Sigmoid colon (tissue), 7 donors: ENCODE measurements at places on chromosomes 7 and 10. TPM values are rescaled to one million over a fixed set of nuclear protein-coding genes. Genes with fewer than 3 reads are reported as not detected.
A peak's percentile ranks its signal among the peaks of the same experiment; 100 is the strongest.

Gene POLD2
- total RNA-seq, result 35.4 TPM

GRCh38 chr7:156074982-156075615 lies 262.8 kb upstream of the SHH start:
- DNase-seq, result no peak
- no peak overlapping the region for H3K4me3 ChIP-seq
- no peak overlapping the region for H3K27ac ChIP-seq

DNA sequence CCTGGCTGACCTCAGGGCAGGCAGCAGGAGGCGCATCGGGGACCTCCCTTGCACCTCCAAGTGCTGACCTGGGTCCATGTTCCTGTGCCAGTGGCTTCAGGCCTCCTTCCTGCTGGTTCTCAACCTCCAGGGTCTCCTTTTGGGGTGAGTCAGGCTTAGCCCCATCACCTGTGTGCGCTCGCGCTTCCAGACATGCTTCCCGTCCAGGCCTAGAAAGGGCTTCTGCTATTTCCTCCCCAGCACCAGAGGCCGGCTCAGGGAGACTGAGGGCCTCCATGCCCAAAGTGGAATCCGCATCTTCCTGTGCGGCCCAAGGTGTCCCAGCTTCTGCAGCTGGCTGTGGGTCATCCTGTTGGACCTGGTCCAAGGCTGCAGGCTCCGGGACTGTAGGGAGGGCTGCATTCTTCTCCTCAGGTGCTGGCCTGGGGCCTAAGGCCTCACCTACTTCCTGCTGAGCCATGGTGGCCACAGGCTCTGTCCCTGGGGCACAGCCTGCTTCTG lies 5.9 kb downstream of the NACAD start:
- H3K27ac ChIP-seq, result no peak overlapping the region
- H3K36me3 ChIP-seq, result peaks cover 3% of the 10 kb centered on the region
- no peaks in the 10 kb centered on the region for H3K27me3 ChIP-seq
- DNase-seq, result peak; percentile 63
- H3K4me3 ChIP-seq, result no peak overlapping the region

Gene TWIST1
- total RNA-seq, result 1.8 TPM

- DNase-seq, result no peak
- H3K4me3 ChIP-seq, result no peak overlapping the region
- no peaks in the 10 kb centered on the region for H3K36me3 ChIP-seq
Observed at GRCh38 chr10:128489324-128490247, 363.4 kb upstream of the MKI67 start.

DNA sequence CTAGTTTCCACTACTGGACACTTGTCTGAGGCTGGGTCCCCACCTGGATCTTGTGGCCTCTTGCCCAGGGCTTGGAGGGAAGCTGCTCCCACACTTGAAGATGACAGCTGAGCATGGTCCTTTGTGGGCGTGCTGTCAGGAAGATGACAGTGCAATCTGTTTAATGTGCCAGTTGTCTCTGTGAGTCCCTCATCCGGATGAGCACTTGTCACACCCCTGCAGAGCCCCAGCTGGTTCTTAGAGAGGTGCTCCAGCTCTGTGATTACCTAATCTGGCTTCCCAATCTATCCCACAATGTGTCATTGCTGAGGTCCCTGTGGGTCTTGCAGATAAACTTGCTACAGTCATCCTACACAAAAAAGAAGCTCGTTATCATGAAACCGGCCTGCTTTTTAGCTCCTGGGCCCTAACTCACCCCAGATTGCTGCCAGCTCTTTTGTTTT lies 34.8 kb upstream of the CCSER2 start:
- no peak overlapping the region for H3K27ac ChIP-seq
- no peaks in the 10 kb centered on the region for H3K36me3 ChIP-seq
- H3K4me3 ChIP-seq, result no peak overlapping the region
- DNase-seq, result no peak
- H3K4me1 ChIP-seq, result no peaks in the 10 kb centered on the region
- no peaks in the 10 kb centered on the region for H3K27me3 ChIP-seq

DNA sequence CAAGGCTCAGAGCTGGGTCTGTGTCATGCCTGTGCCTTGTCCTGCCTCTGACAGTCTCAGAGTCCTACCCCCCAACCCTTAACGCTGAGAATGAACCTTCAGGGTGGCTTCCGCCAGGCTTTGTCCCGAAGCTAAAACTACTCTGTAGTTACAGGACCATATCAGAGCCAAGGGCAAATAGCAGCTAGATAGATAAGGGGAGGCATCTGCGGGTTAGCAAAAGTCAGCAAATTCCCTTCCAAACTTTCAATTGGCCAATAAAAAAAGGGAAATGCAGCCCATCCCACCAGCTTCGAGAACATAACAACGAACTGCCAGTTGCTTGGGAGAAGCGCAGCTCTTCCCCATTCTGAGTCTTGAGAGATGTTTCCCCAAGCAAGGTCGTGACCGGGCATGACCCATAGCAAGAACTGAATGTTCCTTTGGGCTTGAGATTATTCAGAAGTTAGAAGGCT lies 17.7 kb downstream of the CCL24 start:
- no peaks in the 10 kb centered on the region for H3K27me3 ChIP-seq
- no peak overlapping the region for H3K4me3 ChIP-seq
- peaks cover 6% of the 10 kb centered on the region for H3K4me1 ChIP-seq

DNA sequence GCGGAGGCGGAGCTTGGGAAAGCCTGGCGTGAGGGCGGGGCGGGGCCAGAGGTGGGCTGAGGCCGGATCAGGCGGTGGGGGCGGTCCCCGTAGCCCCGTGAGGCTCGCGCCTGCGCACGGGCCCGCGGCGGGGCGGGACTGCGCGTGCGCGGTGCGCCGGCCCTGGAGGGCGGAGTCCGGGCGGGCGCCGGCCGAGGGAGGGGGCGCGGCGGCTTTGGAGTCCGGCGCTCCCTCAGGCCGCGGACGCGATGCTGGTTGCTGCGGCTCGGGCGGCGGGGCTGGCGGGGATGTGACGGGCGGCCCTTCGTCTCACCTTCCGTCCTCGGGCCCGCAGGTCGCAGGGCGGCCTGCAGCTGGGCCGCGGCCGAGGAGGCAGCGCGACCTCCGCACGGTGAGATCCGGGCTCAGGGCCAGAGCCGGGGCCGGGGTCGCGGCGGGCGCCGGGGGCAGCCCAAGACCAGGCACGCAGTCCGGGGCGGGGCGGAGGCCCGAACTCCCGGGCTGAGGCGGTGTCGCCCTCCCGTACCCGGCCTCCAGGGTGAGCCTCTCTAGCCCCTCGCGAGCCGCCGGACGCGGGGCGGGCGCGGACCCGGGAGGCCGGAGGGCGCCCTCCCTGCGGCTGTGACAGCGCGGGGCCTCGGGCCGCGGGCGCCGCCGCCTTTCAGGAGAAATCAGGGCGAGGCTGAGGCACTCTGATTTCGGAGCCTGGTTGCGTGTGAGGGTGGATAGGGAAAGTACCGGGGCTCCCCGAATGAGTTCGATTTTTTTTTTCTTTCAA lies at the start of gene CCSER2:
Gene CCSER2 (plus strand): TSS at position 172 of the 778 bp plus-strand sequence. CDS start 42,464 bp downstream, outside the sequence.
- no peaks in the 10 kb centered on the region for H3K36me3 ChIP-seq
- peaks cover 36% of the 10 kb centered on the region for H3K4me1 ChIP-seq
- no peaks in the 10 kb centered on the region for H3K27me3 ChIP-seq
- DNase-seq, result peak; percentile 99

Gene SUPV3L1
- 26.0 TPM for total RNA-seq

Gene TRIM73
- 1.6 TPM for total RNA-seq

DNA sequence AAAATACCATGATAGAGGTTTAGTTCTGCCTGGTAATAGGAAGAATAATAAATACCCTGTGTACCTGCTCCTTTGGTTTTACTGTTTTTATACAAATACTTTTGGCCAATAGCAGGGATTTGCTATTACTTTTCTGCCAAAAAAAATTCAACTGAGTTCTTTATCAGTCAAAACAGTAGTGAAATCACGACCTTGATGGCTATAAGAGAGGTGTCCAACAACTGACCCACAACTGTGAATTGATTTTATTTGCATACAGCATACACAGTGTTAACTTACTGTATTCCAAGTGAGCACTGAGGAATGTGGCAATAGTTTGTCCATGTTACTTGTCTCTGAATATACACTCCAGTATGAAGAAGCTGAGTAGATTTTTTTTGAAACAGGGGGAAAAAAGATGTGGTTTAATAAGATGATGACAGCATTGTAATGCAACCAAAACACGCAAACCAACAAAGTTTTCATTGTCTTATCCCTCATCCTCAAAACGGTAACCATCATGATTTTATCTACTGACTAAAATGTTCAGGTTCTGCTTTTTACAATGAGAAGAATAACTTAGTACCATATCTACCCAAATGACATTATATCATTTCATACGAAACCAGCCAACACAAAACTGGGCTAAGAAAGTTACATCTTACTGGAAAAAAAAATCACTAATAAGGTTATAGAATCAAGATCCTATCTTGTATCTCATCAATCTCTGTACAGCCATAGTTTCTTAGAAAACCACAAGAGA lies 63.3 kb downstream of the GSAP start:
- no peaks in the 10 kb centered on the region for H3K4me1 ChIP-seq
- no peak for DNase-seq
- H3K36me3 ChIP-seq, result no peaks in the 10 kb centered on the region
- peak overlapping the region; percentile 47 for H3K27ac ChIP-seq
- no peaks in the 10 kb centered on the region for H3K27me3 ChIP-seq
- no peak overlapping the region for H3K4me3 ChIP-seq

DNA sequence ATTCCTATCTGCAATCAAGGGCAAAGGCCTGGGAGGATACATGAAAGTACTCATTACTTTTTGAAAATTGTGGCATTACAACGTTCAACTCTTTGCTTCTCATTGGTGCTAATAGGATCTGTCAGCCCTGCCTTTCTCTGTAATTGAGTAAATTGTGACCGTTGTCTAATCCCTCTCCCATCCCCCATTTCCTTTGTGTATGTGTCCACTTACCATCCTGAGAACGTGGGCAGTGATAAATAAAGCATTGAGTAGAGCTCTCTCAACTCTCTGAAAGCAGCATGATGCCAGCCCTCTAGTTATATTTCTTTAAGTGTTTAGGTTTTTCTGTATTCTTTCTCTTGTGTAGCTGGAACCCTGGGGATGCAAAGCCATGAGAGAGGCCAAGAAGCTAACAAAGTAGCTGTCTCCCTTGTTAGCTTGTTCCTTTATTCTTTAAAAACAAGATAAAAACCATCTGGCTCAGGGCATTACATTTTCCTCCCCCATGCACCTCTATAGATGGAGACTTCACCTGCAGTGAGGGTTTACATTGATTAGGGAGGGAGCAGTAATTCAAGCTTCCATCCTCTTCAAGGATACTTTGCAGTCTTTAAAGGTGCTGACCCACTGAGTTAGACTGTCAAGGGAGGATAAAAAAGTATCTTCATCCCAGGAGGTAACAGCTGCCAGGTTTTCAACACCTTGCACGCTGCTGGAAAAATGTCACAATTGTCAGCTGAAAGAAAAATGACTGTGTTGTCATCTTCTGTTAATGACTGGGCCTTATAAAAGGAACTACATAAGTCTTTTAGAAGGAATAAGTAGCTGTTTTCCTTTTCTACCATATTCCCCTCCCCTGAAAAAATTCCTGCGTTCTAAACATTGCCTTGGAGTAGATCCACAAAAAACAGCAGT lies 112.3 kb downstream of the BTRC start:
- H3K36me3 ChIP-seq, result peaks cover 12% of the 10 kb centered on the region
- no peak for DNase-seq
- H3K27ac ChIP-seq, result no peak overlapping the region
- H3K4me1 ChIP-seq, result no peaks in the 10 kb centered on the region

Gene LIPM
- total RNA-seq, result not detected

DNA sequence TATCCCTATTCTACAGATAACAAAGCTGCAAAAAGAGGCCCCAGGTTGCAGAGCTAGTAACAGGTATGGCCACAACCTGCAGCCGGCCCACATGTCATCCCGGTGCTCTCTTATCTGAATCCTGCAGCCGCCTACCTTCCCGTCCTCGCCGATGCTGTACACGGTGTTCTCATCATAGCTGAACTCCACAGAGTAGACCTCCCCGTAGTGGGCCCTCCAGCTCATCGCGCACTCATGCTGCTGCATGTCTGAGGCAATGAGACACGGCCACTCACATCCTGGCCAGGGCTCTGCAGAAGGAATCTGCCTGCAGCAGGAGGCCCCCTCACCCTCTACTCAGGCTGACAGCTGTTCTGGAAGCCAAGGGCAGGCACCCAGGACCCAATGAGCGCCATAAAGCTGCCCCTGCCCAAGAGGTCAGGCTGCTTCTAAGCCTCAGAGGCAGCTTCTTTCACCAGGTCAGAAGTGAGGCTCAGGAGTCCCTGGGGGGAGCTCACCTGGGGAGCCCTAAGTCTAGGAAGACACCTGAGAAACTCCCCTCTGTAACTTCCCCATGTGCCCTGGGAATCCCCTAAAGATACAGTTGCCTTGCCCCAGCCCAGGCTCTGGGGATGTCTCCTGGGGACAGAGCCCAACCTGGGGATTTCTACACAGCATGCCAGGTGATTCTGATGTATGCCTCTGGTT lies 17.9 kb upstream of the CYREN start:
- no peak for DNase-seq
- peaks cover 30% of the 10 kb centered on the region for H3K36me3 ChIP-seq

- H3K36me3 ChIP-seq, result no peaks in the 10 kb centered on the region
- no peaks in the 10 kb centered on the region for H3K27me3 ChIP-seq
- DNase-seq, result no peak
- H3K4me1 ChIP-seq, result no peaks in the 10 kb centered on the region
- no peak overlapping the region for H3K27ac ChIP-seq
- H3K4me3 ChIP-seq, result no peak overlapping the region
Observed at GRCh38 chr7:154977250-154977649, 25.7 kb downstream of the PAXIP1 start.

Gene FAM237B
- total RNA-seq, result not detected

GRCh38 chr7:132292803-132293202 lies 283.5 kb downstream of the PLXNA4 start:
- DNase-seq, result no peak
- H3K27me3 ChIP-seq, result no peaks in the 10 kb centered on the region
- no peaks in the 10 kb centered on the region for H3K4me1 ChIP-seq
- H3K27ac ChIP-seq, result no peak overlapping the region
- H3K36me3 ChIP-seq, result no peaks in the 10 kb centered on the region
- no peak overlapping the region for H3K4me3 ChIP-seq

Gene CFAP70
- total RNA-seq, result 1.8 TPM

Gene AKR1E2
- 32.5 TPM for total RNA-seq

DNA sequence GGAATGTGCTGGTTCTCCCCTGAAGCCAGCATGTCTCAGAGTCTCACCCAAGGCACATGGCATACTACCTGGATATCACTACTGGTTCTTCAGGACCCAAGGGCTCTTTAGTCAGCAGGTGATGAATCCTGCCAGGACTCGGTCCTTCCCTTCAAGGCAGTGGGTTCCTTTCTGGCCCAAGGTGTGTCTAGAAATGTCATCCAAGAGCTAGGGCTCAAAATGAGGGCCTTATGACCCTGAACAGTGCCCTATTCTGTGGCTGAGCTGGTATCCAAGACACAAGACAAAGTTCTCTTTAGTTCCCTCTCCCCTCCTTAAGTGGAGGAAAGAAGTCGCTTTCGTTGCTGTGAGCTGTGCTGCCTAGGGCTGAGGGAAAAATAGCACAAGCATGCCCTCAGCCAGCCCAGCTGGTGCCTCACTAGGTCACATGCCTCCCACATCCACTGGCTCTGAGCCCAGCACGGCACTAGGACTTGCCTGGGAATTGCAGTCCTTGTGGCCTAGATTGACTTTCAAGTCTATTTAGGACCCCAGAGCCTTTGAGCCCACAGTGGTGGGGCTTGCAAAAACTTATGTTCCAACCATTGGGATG lies 106.0 kb downstream of the BMS1 start:
- H3K4me3 ChIP-seq, result no peak overlapping the region
- no peaks in the 10 kb centered on the region for H3K36me3 ChIP-seq
- DNase-seq, result no peak
- H3K27ac ChIP-seq, result no peak overlapping the region
- H3K27me3 ChIP-seq, result no peaks in the 10 kb centered on the region
- no peaks in the 10 kb centered on the region for H3K4me1 ChIP-seq

GRCh38 chr7:30743371-30744074 lies 8.4 kb upstream of the INMT start:
- H3K27me3 ChIP-seq, result no peaks in the 10 kb centered on the region
- H3K4me1 ChIP-seq, result no peaks in the 10 kb centered on the region
- no peaks in the 10 kb centered on the region for H3K36me3 ChIP-seq
- no peak overlapping the region for H3K27ac ChIP-seq
- H3K4me3 ChIP-seq, result no peak overlapping the region
- DNase-seq, result no peak
